NCI-H1092 treated with DMSO at 0.1 percent for 48 hours (cell line): ENCODE measurements at places on chromosomes 2 and 18.

- DNase-seq = no peak
Measured at GRCh38 chr2:20643060-20643459, 7.8 kb downstream of the HS1BP3 start.

DNA sequence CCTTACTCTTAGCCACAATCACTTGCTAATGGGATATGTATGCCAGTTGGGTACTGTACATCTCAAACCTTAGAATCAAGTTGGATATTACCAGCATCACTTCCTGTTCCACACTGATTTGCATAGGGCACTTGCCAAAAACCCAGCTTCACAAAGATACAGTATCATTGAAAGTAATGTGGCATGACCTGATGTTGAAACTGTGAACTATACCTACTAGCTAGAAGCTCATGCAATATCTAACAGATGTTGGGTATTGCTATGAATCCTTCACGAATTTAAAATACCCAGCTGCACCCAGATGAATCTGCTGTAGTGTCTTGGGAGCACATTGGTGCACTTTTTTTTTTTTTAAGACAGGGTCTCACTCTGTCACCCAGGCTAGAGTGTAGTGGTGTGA is 6.5 kb upstream of the STAMBP start:
- no peak for DNase-seq

- DNase-seq = no peak
Measured at GRCh38 chr2:54341656-54342055, 85.6 kb upstream of the TSPYL6 start.

- DNase-seq = peak; percentile 44
Measured at GRCh38 chr2:176063958-176064357, 19.8 kb downstream of the EVX2 start.

DNA sequence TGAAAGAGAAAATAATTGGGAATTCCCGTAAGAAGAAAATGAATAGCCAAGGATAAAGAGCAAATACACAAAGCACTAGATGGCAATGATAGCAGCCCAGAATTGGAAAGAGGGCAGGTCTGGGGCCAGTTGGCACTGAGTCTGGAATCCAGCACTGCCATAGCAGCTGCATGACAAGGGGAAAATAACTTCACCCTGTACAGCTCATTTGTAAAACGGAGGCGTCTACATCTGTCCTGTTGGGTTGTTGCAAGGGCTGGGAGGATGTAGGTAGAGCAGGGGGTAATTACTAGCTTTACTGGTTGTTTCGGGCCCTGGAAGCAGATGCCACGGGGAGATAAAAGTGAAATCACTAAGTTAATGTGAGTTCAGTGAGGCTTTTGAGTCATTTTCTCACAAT is 110.0 kb upstream of the RASGRP3 start:
- DNase-seq = no peak

DNA sequence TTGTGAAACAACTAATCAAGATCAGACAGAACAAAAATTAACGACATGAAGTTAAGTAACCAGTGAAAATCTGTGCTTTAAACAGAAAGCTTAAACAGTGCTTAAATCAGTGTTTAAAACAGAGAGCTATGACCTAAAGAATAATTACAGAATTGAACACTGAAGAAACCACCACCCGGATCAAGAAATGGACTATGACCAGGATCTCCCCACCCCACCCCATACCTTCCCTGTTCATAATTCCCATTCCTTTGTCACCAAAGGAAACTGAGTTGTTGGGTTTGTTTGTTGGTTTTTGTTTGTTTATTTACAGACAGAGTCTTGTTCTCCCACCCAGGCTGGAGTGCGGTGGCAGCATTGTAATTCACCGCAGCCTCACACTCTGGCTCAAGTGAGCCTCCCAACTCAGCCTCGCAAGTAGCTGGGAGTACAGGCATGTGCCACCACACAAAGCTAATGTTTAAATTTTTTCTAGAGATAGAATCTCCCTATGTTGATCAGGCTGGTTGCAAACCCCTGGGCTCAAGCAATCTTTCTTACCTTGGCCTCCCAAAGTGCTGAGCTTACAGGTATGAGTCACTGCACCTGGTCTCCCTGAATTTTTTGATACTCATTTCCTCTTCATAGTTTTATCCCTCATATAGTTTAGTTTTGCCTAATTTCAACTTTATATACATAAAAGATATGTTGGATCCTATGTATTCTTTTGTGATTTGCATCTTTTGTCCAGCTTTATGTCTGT is 8.2 kb upstream of the ALPG start:
- no peak for DNase-seq
